ENCODE measurements at places on chromosomes 5 and 9.

DNA sequence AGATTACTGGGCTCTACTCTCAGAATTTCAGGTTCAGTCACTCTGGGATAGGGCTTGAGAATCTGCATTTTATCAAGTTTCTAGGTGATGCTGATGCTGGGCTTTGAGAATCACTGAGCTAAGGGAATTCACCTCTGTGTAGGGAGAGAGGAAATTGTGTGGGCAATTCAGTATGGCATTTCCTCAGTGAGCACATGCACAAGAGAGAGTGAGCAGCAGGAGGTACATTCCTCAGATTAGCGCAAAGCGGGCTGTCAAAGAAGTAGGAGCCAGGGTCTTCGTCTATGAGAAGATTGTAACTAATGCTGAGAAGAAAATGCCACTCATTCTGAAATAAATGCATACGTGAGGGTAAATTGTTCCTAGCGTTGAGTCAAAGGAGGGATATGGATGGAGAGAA is 175.9 kb downstream of the KIF4B start:
- no peak for DNase-seq

DNA sequence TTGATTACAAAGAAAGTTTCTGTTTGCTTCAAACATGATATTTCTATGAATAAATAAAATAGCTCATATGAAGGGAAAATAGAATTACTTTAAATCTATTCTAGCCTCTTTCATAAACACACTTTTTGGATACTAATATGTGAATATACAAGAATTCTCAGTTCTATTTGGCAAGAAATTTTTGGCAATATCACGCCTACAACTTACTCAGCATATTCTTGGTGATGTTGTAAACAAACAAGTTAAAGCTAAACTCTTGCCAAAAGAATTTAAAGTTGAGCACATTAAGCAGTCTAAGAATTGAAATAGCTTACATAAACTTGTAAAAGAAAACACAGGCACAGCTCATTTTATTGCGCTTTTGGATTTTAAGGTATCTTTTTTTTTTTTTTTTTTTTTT is 209.8 kb downstream of the CDH12 start:
- DNase-seq: no peak

GRCh38 chr9:133701981-133702797 is 36.0 kb downstream of the SARDH start:
- no peak for DNase-seq

DNA sequence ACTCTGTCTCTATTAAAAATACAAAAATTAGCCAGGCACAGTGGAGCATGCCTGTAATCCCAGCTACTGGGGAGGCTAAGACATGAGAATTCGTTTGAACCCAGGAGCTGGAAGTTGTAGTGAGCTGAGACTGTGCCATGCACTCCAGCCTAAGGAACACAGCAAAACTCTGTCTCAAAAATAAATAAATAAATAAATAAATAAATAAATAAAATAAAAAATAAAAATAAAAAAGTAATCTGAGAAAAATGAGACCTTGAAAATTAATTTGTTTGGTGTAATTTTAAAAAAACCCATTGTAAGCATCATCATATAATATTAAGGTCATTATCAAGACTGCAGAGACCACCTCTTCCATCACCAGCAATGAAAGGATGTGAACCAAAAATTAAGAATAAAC is 997.1 kb downstream of the CDH18 start:
- DNase-seq: no peak

- no peak for DNase-seq
Observed at GRCh38 chr5:132238169-132238744, 10.6 kb upstream of the P4HA2 start.

- peak; percentile 45 for DNase-seq
Observed at GRCh38 chr5:143066556-143067281, 296.5 kb downstream of the ARHGAP26 start.

DNA sequence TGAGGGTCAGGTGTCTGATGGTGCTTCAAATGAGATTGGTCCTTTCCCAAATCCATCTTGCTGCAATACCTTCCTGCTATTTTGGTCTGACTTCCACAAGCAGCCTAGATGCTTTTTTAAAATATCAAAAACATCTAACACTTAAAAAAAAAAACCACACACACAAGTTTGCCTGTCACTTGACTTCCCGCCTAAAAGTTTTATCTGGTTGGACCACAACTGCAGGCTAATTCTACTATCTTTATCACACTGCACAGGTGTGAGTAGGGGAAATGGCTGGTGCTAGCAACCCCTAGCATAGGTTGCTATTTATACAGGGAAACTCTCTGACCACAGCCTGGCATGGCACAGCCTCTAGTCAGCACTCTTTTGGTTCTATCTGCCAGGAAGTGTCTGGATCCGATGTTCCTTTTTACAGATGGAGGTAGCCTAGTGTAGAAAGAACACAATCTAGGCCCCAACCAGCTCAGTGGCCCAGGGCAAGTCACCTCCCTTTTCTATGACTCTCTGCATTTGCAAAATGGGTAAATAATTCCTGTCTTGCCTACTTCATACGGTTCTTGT is at the start of gene HEMGN:
TSS of gene HEMGN (minus strand) at position 92 of the 564 bp plus-strand sequence. CDS start at position 56, 36 bp downstream.
- no peak for DNase-seq

DNA sequence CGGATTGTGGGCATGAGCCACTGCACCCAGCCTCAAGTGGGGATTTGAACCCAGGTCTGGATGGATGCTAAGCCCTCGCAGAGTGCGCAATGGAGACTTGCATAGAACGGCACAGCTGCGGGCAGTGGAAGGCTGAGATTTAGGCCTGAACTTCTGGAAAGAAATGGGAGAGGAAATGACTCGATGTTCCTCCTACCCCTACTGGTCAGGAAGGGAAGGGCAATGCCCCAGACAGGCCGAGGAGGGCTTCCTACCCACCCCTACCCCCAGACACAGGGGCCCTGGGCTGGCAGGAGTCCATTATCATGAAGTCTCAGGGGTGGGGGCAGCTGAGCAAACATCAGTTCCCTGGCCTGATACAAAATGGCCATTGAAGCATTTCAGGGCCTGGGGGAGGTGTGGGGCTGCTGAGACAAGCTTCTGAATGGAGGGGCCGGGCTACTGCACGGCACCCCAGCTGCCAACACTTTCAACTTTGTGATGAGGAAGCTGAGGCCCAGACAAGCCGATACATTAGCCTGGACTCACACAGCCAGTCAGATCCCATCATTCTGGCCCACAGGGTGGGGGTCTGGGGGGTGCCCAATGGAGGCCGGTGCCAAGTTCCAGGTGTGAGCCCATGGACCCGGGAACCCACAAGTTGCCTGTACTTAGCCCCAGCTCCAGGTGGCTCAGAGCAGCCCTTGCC is 13.5 kb upstream of the WDR38 start:
- DNase-seq: no peak

- no peak for DNase-seq
Observed at GRCh38 chr9:115397591-115398312, 279.8 kb upstream of the TNC start.

GRCh38 chr5:158541536-158542297 is 558.0 kb downstream of the EBF1 start:
- DNase-seq: no peak

DNA sequence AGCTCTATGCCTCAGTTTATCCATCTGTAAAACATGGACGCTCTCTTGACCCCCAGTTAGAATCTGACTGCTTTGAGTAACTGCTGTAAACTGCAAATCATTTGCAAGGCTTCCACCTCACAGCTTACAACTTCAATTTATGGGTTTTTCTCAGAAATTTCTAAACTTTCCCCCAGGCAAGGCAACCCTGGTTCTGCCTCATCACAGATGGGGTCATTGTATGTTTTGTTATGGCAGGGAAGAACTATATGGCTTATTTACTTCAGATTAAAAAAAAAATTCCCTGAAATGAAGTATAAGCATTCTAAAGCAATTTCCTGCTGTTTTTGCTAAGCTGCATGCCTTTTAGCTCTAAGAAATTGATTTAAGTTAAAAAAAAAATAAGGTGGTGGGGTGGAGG is 60.0 kb downstream of the TMEM215 start:
- no peak for DNase-seq

GRCh38 chr9:69193685-69194032 is 19.6 kb downstream of the TJP2 start:
- no peak for DNase-seq

DNA sequence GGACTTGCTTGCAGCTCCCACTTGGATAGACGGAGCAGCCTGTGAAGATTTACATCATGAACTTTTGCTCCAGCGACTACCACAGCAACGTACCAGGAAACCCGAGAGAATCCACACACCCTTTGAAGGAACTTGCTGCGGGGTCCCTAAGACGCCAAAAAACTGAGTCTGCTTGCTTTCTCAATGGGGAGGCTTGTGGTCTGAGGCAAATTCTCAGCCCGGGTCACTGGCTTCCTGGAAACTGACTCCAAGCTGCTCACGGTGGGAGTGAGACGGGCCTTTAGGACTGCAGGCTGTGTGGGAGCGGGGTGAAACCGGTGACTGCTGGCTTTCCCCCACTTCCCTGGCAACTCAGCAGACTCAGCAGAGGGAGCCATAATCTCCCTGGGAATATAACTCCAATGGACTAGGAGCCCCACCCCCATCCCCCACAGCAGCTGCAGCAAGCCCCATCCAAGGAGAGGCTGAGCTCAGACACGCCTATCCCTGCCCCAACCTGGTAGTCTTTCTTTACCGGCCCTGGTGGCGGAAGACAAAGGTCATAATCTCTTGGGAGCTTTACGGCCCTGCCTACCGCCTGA is 466.0 kb downstream of the CAAP1 start:
- no peak for DNase-seq

GRCh38 chr5:72161951-72162350 is 54.7 kb downstream of the MAP1B start:
- no peak for DNase-seq

- DNase-seq: no peak
Observed at GRCh38 chr5:145858959-145859358, 13.9 kb downstream of the GRXCR2 start.

DNA sequence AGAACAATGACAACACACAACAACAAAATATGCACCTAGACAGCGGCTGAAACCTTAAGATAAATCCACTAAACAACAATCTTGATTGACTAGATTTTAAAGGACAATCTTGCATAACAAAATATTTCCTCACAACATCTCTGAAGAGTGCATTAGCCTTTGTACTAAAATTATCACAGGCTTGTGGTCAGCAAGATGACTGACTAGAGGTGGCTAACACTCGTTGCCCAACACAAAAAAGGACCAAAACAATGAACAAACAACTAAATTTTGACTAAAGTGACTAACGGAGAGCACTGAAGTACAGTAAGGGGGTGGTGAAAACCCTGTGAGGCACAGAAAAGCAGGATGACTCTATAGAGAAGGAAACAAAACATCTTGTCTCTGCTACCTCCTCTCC is 183.9 kb downstream of the BRINP1 start:
- DNase-seq: no peak

DNA sequence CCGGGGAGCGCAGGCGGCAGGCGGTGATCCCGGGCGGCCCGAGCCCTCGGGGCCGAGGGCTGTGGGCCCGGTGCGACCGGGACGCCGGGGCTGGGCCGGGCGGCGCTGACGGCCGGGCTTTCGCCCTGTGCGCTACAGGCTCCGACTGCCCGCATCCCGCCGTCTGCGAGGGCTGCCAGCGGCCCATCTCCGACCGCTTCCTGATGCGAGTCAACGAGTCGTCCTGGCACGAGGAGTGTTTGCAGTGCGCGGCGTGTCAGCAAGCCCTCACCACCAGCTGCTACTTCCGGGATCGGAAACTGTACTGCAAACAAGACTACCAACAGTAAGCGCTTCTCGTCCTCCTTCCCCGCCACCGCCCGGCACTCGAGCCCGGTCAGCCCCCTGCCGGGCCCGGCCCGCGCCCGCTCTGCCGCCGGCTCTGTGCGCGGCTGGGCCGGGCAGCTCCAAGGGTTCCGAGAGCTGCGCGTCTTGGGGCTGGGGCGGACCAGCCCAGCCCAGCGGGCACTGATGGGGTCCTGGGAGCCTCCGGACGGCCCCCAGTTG is 1.6 kb downstream of the LMX1B start:
- DNase-seq: no peak

DNA sequence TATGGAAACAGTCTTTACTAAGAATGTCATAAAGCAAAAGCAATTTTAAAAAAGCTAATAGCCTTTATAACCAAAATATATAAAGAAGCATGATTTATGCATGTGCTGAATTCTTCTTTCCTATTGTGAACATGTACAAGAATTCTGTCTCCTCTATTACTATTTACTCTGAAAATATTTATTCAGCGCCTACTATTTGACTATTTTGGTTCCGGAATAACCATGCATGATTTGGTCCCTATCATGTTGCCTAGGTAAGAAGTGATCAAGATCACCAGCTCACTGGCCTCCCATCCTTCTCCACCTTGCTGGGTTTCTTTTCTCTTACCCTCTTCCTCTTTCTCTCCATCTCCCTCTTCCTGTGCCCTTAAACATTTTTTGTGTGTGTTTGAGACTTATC is 443.8 kb downstream of the SH3GL2 start:
- no peak for DNase-seq

- DNase-seq: no peak
Observed at GRCh38 chr5:177458912-177459350, 12.3 kb downstream of the PRR7 start.

DNA sequence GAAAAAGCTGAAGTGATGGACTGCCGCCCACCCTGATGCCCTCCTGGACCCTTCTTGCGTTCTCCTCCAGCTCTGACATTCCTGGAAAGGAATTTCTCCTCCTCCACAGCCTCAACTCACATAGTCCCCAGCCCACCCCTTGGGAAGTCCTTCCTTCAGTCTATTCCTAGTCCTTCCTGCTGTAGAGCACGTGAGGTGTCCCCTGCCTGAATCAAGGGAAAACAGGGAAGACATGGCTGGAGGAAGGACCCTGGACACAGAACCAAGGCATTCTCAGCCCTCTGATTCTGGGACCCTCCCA is 3.7 kb downstream of the ARID3C start:
- no peak for DNase-seq

- no peak for DNase-seq
Observed at GRCh38 chr5:2656206-2656605, 95.3 kb downstream of the IRX2 start.

DNA sequence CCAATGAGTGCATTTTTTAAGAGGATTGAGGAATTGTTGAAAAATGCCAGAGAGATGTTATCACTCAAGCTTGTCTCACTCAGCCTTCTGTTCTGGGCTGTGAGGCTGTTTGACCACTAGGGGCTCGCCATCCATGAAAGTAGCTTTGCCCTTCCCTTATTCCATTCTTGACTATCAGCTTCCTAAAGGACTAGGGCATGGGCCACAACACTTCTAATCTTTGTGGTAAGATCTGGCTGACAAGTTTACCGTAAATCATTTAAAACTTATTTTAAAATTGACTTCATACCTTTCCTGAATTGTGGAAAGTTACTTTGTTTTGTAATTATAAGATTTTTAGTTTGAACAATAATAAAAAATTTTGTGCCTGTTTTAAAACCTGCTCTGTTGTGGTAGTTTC is 49.5 kb downstream of the TJP2 start:
- no peak for DNase-seq

GRCh38 chr9:89721176-89721700 is 116.4 kb downstream of the GADD45G start:
- no peak for DNase-seq
